Activated T-helper 9 cell treated with anti-CD3 and anti-CD28 coated beads, Interleukin-2, amount 50 U/mL, for 16 hours (primary cell): ENCODE measurements at places on chromosomes 6 and 20.

GRCh38 chr6:40011844-40012243, 77.6 kb upstream of the MOCS1 start:
- DNase-seq = no peak

- no peak for DNase-seq
Measured at GRCh38 chr6:39927159-39927558, 7.1 kb downstream of the MOCS1 start.

GRCh38 chr20:54266844-54267243, 59.0 kb downstream of the PFDN4 start:
- DNase-seq = no peak

- no peak for DNase-seq
Measured at GRCh38 chr6:167858086-167858591, 31.4 kb downstream of the AFDN start.

- DNase-seq = no peak
Measured at GRCh38 chr6:33772902-33773472, 15.9 kb downstream of the LEMD2 start.

GRCh38 chr6:167590193-167590592, 236.5 kb upstream of the AFDN start:
- no peak for DNase-seq

GRCh38 chr6:14656078-14656521, 538.5 kb downstream of the CD83 start:
- DNase-seq = no peak

DNA sequence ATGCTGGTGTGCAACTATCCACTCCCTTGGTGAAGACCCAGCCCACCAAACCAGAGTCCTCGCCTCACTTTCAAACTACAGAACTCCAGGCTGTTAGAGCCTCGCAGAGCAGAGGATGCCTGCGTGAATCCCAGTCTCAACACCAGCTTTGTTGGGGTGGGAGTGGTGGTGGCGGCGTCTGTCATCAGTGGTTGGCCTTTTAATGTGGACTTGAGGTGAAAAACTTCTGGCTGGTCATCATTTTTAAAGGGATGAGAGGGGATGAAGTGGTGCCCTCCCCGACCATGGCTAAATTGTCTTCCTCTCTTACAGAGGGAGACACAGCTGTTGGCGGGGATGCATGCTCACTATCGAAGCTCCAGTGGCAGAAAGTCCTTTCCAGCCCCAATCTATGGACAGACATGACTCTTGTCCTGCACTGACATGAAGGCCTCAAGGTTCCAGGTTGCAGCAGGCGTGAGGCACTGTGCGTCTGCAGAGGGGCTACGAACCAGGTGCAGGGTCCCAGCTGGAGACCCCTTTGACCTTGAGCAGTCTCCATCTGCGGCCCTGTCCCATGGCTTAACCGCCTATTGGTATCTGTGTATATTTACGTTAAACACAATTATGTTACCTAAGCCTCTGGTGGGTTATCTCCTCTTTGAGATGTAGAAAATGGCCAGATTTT, 54.9 kb downstream of the EZR start:
- no peak for DNase-seq

DNA sequence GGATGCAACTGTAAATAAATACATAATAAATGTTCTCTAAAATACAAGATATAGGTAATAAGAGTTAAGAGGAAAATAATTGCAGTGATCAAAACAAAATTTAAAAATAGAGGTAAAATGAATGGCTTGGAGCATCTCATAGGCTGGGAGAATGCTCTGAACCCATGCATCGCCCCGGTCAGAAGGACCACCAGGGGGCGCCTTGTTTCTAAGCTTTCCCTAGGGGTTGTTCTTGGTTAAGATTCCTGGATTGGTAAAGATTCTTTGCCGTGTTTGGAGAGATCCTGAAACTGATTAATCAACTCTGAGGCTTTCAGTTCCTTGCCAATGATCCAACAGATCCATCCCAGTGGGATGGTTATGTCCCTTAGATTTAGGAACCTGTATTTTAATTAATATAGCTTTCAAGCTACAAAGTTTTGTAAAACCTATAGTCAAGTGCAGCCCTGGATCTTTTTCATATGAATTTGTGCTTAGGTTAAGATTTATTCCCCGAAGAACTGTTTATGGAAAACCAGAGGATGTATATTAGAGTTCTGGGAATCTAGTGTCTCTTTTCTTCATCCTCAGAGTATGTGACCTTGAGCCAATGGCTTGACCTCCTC, 45.3 kb upstream of the PRELID3B start:
- peak; percentile 80 for DNase-seq

DNA sequence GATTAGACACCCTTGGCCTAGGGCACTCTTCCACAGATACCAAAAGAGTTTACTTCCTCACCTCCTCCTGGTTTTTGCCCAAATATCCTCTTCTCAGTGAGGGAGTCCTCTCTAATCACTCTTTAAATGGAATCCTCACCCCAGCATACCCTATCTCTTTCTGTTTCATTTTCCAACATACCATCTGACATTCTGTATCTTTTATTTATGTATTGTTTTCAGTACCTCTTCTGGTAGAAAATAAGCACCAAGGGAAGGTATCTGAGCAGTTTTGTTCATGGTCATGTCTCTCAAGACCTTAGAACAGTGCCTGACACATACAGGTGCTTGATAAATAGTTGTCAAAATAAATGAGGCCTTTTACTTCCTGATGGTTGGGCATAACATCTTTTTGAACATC, 55.1 kb downstream of the KIAA0408 start:
- DNase-seq = no peak

GRCh38 chr6:10302566-10303235, 112.2 kb downstream of the TFAP2A start:
- DNase-seq = no peak

- no peak for DNase-seq
Measured at GRCh38 chr6:16660157-16660497, 101.1 kb downstream of the ATXN1 start.

DNA sequence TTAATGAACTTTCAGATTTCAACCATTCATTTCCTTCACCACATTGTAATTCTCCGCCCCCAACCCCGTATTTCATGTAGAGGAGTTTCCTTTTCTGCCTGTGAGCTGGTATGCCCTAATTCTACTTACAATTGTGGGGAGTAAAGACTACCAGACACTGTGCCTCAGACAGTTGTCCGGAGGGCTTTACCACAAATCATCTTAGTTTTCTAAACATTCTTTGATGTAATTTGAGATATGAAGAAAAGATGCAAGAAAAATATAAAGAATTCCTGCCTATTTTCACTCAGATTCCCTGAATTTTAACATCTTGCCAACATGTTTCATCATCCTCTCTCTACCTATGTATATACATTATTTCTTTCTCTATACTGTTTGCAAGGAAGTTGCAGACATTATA, 28.3 kb upstream of the LOC128125822 start:
- no peak for DNase-seq

DNA sequence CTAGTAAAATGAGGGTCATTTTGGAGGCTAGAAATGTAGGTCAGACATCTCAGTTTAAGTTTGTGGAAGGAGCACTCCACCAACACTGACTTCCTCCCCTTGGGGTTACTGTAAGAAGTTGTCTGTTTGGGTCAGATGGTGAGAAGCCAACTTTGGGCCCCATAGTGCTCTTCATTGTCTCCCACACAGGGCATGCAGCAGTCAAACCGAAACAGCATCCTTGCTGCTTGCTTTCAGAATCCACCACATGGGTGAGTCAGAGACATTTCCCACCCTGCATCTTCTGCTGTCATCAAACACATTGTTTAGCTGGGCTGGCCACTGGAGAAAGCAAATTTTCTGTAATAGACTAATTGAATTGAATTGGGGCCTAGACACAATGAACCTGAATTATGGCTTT, 16.8 kb downstream of the IL17F start:
- DNase-seq = peak; percentile 29

DNA sequence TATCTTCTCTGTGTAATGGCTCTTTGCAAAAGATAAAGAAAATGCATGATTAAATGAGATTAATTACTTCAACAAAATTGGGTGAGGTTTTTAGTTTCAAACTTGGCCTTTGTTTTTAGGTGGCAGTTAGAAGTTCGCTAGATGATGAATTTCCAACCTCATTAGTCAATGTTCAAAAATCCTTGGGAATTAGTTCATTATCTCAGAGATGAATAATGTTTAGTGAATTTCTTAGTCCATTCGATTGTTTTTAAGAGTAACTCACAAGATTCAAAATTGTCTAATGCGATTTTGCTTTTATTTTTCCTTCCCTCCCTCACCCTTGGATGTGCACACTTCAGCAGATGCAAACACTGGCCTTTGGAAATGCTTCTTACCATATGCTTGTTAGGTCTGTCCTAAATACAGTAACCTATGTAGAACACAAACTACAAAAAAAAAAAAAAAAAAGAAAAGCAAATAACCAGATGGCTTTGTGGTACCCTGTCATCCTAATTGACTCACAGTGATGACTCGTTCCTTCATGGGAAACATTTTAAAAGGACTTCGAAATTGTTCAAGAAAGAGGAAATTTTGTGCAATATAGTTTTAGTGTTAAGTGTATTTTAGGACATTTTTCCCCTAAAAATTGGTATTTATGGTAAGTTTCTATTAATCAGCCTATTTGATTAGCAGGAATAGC, 66.7 kb downstream of the FAM229B start:
- no peak for DNase-seq

GRCh38 chr6:44917430-44917829, 410.7 kb upstream of the RUNX2 start:
- DNase-seq = no peak

DNA sequence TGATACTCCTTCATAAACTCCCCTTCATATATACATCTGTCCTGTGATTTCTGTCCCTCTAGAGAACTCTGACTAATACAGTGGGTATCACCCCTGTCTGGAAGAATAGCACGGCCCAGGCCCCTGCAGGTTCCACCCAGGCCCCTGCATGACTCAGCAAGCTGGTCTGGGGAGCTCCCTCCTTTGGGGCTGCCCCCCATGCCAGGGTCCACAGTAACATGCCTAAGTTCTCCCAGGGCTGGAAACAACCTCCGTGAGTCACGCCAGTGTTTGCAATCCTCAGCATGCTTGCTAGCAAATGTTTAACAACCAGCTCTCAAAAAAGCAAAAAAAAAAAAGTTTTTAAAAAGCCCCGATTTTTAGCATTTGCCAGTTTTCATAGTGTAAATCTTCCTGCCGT, 134.3 kb upstream of the CDH4 start:
- DNase-seq = no peak

DNA sequence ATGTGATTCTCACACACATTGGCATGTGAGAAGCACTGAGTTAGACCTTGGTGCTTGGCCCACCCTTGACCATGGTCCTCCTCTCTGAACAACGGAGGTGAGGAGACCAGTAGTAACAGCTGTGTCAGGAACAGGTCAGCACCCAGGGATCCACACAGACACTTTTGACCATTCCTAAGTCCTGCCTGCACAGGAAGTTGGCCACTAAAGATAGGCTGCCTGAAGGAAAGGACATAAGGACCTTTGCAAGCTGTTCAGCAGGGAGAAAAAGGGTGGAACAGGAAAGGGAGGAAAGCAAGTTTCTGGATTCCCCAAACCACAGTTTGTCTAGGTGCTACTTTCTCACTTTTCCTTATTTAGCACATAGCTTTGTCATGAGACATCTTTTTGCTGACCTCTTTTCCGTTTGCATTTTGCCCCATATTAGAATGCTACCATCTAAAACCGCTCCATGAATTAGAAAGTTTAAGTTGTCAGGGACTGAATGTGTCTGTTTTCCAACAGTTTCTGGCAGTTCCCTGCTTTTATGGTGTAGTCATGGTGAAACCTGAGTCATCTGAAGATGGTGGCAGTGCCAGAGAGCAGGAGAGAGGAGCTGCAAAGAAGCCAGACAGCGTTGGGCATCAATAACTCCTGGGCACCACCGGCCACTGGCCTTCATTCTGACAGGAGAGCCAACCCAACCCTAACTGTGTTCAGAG, 1.1 kb upstream of the CD109 start:
- no peak for DNase-seq

DNA sequence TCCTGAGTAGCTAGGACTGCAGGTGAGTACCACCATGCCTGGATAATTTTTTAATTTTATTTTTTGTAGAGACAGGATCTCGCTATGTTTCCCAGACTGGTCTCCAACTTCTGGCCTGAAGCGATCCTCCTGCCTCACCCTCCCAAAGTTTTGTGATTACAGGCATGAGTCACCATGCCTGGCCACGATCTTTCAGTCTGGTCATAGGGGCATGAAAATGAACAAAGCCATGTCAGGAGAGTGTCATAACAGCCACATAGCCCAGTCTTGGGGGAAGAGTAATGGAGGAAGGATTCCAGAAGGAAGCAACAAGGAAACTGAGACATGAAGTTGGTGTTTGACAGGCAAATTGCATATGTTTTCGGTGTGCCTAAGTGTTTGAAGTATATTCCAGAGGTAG, 17.0 kb upstream of the SNX3 start:
- DNase-seq = no peak

GRCh38 chr6:113585246-113585645, 271.9 kb upstream of the MARCKS start:
- DNase-seq = no peak

- DNase-seq = no peak
Measured at GRCh38 chr6:4853782-4854511, 77.7 kb downstream of the CDYL start.

DNA sequence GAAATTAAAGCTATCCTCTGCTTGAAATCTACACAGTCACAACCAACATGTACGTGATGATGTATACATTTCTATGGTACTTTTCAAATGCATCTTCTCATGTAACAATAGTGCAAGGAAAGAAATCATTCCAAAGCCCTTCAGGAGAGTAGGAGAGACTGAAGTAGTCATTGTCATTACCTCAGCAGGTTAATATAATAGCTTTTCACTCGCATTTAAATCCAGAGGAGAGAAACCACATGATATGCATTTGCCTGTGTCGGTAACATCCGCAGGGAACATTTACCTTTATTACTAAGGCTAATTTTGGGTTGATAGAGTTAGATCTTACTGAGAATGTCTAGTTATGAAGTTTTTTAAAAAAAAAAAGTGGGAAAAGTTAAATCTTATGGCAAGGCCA, 186.6 kb upstream of the DTNBP1 start:
- no peak for DNase-seq

DNA sequence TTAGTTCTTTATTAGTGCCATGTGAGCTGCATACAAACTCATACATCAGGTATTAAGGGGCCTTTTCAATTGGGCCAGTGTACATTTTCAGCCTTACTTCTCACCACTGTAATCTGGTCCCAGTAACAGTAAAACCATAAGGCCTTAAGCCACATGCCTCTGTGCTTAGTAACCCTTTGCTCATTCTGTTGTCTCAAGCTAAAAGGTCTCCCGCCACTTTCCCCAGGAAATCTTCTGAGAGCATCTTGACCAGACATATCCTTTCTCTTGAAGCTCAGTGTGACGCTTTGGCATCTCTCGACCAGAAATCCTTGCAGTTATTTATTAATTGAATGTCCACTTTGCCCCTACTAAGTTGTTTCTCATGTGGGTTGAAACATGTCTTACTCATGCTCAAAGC, 68.0 kb downstream of the CYP39A1 start:
- no peak for DNase-seq

DNA sequence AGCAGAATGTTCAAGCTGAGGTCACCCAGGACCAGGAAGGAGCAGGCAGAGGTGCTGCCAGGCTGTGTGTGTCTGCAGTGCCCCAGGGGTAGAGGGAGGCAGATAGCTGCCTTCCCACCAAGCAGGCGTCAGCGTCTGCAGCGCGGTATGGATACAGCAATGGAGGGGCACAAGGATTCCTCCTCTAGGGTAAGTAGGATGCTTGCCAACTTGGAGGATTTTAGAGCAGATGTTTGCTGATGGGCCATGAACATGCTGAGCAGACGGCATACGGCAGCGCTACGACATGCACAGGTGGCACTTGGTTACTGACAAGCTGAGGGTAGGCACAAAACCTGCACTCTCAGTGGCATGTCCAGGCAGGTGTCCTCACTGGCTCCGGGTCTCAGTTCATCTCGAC, 48.1 kb downstream of the PSMG4 start:
- DNase-seq = no peak
